Astrocyte of the spinal cord (primary cell): ENCODE measurements at places on chromosomes 6 and 20.

DNA sequence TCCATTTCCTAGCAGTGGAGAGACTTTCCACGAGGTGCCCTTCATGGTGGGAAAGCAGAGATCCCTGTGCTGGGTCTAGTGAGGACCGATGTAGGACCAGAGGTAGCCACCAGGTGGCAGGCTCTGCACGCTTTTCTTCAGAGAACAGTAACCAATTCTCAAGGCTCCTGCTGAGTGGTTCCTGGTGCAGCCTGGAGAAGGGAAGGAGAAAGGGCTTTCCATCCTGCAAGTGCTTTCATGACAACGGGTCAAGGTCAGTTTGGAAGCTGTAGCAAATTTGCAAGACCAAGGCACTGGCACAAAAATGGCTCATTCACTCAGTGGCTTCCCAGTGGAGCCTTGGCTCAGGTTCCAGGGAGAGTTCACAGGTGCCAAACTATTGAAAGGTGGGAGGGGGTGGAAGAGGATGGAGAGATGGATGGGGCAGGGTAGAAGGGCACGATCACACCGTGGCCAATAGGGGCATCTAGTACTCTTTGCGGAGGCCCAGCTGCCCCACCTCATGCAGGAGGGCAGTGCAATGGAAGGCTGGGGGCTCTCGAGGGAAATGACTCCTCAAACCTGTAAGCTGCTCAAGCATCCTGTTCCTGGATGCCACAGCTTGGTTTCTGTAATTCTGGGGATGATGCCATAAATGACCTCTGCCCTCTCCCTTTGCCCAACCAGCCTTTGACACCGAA is 25.5 kb upstream of the KCNK16 start:
- DNase-seq: peak; percentile 63

- no peak for DNase-seq
Measured at GRCh38 chr6:142476452-142476851, 174.6 kb downstream of the ADGRG6 start.

DNA sequence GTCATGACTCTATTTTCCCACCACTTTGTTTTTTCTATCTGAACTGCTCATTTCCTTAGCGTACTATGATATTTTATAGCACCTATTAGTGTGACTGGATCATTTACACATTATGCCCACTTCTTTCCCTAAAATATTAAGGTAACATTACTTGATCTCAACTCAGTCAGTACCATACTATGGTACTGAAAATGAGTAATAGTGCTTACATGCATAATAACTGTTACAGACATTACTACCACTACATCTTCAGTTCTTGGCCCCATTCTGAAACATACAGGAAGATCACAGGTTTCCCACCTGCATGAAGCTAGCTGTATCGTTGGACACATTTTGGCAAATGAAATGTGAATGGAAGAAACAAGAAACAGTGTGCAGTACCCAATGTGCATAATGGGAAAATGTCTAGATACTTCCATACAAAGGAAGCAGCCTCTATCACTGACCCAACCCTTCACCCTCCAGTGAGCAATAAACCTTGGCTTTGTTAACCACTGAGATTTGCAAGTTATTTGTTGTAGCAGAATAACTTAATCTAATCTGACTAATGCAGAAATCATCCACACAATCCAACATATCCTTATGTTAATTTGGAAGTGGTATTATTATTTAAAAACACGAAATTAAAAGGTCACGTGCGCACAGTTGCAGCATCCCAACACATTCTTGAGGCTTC is 108.6 kb upstream of the DOK5 start:
- no peak for DNase-seq

DNA sequence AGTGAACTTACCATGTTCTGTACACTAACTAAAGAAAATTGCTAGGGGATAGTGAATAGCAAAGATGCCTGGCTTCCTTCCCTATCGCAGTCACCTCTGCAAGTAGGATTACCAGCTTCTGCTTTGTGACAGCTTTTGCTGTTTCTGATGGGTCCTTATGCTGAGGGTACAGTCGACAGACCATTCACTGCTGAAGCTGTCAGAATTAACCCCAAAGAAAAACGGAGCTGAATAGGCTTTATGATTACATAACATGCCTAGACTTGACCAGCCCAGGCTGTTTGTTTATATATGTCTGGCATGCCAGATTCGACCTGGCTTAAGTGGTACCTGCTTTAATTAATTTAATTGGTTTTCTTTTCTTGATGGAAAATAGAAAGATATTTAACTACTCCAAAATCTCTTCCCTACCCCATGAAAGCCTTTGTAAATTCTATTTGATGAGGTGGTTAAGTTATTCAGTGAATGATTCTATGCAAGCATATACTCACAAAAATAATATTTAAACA is 21.7 kb upstream of the PRELID3B start:
- no peak for DNase-seq

GRCh38 chr6:26514984-26515383 is 14.9 kb downstream of the BTN1A1 start:
- DNase-seq: peak; percentile 8

- no peak for DNase-seq
Measured at GRCh38 chr6:34718976-34719375, 22.4 kb upstream of the ILRUN start.

DNA sequence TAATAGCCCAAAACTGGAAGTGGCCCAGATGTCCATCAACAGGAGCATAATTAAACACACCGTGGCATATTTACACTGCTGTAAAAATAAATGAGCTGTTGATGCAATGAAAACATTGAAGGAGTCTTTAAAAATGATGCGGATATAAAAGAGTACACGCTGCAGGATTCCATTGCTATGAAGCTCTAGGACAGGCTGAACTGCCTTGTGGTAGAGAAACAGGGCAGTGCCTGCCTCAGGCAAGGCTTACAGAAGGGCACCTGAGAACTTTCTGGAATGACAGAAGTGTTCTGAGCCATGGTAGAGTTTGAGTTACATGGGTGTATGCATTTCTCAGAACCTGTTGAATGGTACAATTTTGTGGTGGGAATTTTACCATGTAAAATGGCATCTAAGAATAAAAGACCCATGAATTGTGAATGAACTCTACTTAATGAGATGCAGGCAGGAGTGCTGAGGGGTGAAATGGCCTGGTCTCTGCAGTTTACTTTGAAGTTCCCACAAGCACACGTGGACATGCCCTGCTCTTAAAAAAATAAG is 45.3 kb upstream of the RIN2 start:
- no peak for DNase-seq

- DNase-seq: peak; percentile 11
Measured at GRCh38 chr6:18823782-18824386, 436.7 kb downstream of the RNF144B start.

GRCh38 chr6:90387383-90387775 is 90.7 kb upstream of the BACH2 start:
- no peak for DNase-seq

GRCh38 chr6:34810936-34811632 is 19.2 kb downstream of the BLTP3A start:
- DNase-seq: no peak

GRCh38 chr6:38982470-38982869 is 66.1 kb upstream of the GLP1R start:
- DNase-seq: no peak

GRCh38 chr20:64228751-64229506 is 26.6 kb upstream of the PCMTD2 start:
- no peak for DNase-seq

DNA sequence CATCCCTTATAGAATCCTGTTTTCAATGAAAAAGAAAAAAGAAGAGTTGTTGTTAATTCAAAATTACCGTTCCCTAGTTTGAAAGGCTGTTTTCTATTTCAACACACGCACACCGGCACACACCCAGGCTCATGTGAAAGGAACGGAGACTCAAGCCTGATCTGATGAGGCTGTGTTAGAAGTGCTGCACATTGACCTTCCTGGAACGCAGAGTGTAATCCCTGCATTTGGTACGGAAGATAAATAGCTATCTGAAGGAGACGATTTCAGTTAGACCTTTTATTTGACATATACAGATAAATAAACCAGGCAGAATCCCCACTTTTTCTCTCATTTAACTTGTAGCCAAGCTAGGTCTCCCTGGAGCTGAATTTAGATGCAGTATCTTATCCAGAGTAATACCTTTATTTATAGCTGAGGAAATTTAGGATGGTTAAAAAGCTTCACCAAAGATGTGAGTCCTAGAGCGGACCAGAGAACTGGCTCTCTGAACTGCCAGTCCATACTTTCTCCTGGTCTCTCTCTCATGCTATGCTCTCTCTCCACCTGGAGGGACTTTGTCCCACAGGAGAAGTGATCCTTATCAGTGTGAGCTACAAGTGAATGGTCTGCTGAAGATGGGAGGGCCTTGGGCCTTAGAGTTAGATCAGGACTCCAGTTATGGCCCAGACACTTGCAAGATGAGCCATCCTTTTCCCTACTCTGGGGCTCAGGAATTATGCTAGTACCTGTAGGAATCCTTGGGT is 30.6 kb downstream of the MAP3K4 start:
- no peak for DNase-seq

DNA sequence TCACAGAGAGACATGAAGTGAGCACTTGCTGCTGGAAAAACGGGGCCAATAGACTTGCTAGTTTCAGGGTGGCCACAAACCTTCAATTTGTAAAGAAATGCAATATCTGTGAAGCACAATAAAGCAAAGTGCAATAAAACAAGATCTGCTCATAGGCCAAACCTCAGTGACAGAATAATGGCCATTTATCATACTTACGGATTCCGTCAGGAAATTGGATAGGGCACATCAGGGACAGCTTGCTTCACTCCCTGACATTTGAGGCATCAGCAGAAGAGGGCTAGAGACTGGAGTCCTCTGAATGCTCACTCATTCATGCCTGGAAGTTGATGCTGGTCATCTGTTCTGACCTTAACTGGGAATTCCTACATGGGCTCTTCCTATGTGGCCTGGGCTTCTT is 165.5 kb upstream of the OPRM1 start:
- no peak for DNase-seq

GRCh38 chr20:38809942-38810341 is 4.4 kb downstream of the PPP1R16B start:
- DNase-seq: no peak

DNA sequence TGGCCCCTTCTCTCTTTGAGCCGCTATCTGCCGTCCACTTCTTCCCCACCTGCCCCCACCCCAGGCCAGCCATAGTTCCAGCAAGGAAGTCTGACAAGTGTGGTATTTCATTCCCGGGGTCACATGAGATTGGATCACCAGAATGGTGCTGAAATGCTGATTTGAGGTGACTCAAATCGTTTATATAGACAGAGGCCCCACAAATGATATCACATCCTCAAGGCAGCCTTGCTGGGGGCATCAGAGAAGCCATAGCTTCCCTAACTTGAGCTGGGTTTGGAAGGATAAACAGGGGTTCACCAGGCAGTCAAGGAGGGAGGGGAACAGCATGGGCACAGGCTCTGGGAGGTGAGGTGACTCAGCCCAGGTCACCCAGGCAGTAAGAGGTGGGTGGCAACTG is 9.9 kb downstream of the SDCBP2 start:
- DNase-seq: no peak

- DNase-seq: no peak
Measured at GRCh38 chr6:30361661-30362060, 16.7 kb downstream of the RPP21 start.

- no peak for DNase-seq
Measured at GRCh38 chr6:18268066-18268465, 3.7 kb upstream of the DEK start.

DNA sequence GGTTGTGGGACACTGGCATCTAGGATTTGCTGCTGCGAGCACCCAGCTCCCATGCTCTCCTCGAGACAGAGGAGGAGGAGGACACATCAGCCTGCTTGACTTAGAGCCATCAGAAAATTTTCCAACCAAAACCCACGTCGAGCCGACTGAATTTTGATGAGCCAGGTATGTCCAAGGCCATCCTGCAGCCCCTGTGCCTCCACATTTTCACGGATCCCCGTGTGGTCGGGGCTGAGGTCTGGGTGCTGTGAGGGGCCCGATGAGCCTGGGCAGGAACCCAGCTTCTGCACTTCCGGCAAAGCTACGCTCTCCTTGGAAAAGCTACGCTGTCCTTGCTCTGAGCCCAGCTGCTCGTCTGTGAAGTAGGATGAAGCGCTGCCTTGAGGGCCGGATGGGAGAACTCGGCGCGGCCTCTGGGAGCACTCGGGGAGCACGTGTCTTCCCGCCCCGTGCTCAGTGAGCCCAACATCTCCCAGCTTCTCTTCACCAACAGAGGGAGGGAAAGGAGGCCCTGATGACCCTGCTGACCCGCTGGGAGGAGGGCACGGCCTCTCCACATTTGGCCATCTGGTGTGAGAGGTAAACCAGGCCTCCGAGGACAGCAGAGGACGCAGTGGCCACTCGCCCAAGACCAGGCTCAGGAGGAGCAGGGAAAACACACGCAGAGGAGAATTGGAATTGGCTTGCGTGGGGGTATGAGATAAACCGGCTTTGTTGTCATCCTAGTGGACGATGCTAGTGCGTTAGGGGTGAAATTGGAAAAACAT is 33.9 kb downstream of the PSMG4 start:
- DNase-seq: no peak

DNA sequence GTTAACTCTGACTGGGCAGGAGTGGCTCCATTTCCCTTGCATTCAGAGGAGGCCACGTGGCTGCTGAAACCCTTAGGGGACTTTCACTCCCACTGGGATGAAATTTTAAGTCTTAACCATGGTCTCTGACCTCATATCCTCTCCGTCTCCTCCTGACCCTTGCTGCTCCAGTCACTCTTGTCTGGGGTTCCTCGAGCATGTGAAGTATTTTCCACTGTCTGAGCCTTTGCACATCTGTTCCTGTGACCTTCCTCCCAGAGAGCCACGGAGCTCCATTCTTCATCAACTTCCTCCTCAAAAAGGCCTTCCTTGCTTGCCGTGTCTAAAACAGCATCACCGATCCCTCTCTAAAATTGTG is 153.0 kb upstream of the UST start:
- DNase-seq: no peak

- DNase-seq: no peak
Measured at GRCh38 chr6:10662742-10663141, 31.7 kb downstream of the C6orf52 start.

- peak; percentile 65 for DNase-seq
Measured at GRCh38 chr6:45619994-45620471, 242.3 kb upstream of the SUPT3H start.

DNA sequence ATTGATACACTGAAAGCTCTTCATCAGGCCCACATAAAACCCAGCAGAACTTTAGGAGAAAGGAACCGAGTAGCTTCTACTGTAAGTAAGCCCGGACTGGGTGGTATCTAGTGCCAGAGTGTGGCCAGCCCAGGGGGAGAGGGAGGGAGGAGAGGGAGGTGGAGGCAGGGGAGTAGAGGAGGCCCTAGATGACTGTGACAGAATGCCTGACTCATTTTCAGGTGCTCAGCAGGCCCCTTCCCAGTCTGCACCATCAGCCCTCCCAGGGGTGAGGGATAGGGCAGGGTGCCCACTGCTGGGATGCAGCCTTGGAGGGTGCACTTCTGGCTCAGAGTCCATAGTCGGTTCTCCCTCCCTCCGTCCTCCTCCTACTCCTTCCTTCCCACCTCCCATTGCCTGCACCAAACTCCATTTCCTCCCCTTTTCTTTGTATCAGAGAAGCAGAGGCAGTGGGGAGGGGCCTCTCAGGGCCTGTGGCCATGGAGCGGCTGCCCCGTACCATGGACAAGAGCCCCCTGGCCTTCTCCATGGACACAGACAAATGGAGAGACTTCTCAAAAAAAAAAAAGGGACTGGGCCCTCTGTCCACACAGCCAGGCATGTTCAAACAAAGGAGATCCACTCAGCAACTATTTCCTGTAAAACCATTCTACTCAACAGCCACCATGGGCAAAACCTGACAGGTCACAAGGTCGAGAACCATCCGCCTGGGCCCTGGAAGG is 184.9 kb upstream of the SNX9 start:
- DNase-seq: no peak

GRCh38 chr6:47288267-47289090 is 21.2 kb downstream of the TNFRSF21 start:
- no peak for DNase-seq
